ENCODE measurements at places on chromosomes 6 and 20. TPM values are rescaled to one million over a fixed set of nuclear protein-coding genes. Genes with fewer than 3 reads are reported as not detected.
A peak's percentile ranks its signal among the peaks of the same experiment; 100 is the strongest.

LRRC73 gene
- 1.6 TPM for total RNA-seq

BMP7 gene
- total RNA-seq, result 27.2 TPM

SLC35B3 gene
- 7.2 TPM for total RNA-seq

REM1 gene
- 2.4 TPM for total RNA-seq

ZBTB2 gene
- 4.5 TPM for total RNA-seq

TAGAP gene
- 1.7 TPM for total RNA-seq

PTCRA gene
- total RNA-seq, result not detected

ASIP gene
- total RNA-seq, result 15.0 TPM

DNA sequence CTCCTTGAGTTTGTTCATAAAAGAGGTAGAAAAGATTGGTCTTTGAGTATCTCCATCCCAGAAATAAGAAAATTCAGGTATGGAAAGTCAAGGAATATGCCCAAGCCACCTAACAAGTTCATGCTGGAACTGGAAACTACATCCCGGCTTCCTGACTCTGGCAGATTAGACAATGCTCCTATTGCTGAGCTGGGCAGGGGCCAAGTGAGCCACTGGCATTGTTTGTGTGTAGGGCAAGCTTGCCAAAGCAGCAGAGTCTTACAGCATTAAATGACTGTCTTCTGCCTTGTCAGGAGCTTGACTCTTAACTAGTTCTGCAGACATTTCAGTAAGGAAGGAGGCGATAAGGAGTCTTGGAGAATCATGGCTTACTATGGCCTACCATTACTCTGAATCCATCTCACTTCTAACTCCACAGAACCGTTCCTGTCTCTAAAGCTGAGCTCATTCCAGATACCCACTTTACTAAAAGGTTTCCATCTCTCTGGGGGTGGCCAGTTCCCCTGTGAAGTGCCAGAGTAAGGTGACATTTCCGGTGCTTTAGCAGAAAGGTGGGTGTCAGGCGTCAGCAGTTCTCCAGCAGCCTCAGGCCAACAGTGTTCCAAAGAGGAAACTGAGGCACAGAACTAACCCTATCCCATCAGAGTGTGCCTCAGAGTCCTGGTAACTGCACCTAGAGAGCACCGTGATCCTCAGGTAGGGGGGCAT lies 30.1 kb downstream of the PRDM1 start:
- DNase-seq, result no peak

GRCh38 chr6:11214084-11214833 lies 18.2 kb downstream of the NEDD9 start:
- no peak for DNase-seq

DNA sequence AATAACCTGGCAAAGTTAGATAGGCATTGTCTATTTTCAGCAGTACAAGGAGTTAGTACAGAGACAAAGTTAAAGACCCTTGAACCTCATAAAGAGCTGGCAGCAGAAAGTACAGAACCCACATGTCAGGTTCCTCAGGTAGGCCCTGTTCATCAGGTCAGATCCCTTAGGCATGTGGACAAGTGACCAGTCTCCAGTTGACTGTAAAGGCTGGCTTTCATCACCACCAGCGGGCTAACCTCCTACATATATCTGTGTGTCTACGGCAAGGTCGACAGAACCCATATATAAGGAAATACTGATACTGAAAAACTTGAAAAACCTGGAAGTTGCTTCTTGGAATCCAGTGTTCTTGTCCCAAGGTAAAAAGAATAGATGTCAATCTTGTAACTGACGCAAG lies 223.1 kb upstream of the SGK1 start:
- DNase-seq, result no peak

- no peak for DNase-seq
Observed at GRCh38 chr20:35283441-35284266, 918 bp downstream of the EIF6 start.

DNA sequence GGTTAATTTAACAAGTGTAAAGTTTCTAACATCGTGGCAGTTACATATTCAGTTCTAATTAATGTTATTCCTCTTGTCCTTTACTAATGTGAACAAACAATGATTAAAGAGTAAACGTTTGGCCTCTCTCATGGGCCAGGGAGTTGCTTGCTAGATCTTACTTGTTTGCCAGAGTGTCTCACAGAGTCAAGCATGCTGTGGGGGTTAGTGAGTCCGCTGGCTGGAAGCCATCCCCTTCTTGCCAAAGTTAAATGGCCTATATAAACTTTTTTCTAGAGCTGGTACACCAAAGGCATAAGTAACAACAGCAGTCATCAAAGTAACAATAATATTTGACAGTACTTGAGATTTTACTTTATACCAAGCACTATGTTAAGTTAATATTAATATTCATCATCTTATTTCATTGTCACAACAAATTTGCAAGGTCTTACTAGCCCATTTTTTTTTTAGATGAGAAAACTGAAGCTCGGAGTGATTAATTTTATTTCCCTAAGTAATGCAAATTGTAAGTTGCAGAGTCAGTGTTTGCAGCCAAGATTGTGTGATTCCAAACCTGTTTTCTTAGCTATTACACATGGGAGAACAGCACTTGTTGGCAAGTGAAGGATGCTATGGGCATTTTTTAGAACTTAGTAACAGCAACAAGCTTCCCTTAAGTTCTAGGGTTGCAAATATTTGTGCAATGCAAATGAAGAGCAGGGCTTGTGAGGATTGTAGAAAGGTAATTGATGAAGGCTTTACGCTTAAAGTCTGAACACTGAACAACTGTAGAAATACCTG lies 224.5 kb downstream of the RFPL4B start:
- DNase-seq, result peak; percentile 35

DNA sequence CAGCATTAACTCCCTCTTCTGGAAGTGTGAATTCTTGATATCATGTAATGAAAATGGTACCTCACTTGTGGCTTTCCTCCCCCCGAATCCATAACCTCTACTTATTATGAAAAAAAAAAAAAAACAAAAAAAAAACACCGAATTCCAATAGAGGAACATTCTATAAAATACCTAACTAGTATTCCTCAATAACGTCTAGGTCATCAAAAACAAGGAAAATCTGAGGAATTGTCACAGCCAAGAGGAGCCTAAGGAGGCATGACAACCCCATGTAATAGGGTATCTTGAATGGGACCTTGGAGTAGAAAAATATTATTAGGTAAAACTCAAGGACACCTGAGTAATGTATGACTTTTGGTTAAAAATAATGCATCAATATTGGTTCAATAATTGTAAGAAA lies 38.9 kb upstream of the POLR1H start:
- DNase-seq, result no peak

- DNase-seq, result peak; percentile 55
Observed at GRCh38 chr6:127458817-127459216, 372 bp downstream of the KIAA0408 start.

DNA sequence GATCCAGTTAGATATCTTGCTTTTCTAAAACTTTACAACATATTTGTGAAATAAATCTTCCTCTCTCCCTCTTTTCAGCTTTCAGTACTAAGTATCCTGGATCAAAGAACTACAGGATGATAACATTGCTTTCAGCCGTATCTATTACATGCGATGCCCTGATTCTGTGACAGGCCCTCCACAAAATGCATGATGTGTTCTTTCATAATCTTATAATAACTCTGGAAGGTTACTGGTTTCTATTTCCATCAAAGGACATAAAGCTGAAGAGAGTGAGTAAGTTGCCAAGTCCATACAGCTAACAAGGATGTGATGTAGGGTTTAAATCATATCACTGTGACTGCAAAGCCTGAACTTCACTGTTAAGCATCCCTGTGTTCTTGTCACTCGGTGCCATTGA lies 62.9 kb upstream of the ADGRG6 start:
- DNase-seq, result no peak

- DNase-seq, result no peak
Observed at GRCh38 chr6:35477551-35478179, 9.5 kb downstream of the RPL10A start.

DNA sequence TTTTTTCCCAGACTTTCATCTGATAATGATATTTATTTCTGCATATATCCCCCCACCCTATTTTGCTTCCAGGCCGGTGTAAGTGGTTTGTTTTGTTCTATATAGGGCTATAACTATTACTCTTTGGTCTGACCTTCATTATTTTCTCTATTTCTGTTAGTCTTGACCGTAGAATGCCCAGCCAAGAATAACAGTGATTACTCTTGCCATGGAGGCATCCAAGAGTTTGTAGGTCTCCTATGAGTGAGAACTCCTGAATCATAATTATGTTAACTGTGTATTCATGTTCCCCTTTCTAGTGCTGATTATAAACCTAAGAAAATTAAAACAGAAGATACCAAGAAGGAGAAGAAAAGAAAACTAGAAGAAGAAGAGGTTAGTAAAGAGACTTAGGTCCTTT lies 52.2 kb downstream of the TOP1 start:
- DNase-seq, result no peak

DNA sequence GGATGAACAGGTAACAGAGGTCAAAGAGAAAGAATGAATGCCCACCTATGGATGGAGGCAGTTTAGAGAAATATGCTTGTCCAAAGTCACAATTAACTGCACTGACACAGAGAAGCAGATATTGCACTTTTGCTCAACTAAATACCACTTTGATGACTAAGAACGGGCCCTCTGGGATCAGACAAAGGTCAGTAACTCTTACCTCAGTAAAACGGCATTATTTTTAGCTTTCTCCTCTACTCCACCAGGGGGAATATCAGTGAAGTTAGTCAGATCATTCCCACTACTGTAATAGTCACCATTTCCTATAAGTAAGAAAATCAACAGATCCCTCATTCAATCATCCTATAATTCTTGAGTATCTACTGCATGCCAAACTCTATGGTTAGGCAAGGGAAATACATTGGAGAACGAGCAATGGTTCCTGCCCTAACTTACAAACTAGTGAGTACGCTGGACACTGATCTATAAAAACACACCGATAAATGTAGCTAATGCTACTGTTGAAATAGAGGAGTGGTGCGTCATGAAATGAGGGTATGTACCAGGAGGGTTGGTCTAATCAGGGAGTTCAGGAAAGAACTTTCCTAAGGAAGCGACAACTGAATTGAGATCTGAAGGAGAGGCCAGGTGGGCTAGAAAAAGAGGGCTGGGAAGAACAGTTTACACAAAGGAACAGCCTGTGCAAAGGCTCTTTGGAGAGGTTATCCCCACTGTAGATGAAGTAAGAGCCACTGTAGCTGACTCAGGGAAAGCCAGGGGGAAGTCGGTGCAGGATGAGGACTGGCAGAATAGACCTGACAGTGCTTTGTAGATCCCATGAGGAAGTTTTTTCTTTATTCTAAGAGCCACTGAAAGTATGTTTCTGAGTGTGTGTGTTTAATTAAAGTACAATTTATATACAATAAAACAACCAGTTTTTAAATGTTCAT lies 9.2 kb downstream of the ECI2 start:
- no peak for DNase-seq

- peak; percentile 82 for DNase-seq
Observed at GRCh38 chr6:158630938-158631616, 13.5 kb downstream of the DYNLT1 start.

DNA sequence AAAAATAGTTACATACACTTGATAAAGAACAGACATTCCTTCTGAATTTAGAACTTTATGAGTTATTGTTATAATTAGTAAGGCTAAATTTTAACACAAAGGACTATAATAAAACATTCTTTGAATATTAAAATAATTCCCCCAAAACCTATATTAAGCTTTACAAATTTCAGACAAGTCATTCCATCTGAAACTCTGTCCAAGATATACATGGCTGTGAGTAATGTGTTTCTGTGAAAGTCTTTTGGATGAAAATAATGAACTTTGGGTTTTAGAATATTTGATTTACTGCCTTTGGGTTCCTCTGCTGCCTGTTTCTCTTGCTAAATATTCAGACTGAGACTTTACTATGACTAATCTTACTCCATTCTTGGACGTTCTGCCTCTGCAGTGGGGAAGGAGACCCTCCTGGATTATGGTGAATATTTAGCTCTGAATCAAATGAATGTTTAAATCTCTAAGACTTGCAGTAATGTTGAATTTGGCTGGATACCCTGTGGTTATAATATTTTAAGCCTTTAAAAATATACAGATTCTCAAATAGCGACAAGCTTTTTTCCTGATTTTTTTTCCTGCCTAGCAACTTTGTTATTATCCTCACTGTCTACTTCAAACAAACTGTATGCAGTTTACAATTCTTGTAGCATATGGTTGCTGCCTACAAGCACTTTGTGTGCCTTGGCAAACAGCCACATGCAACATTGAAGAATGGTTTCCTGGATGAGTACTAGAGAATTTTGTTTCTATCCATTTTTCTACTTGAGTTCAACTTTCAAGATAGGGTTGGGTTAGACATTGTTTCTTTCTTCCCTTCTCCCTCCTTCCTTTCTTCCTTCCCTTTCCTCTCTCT lies 51.4 kb downstream of the TXLNB start:
- no peak for DNase-seq

DNA sequence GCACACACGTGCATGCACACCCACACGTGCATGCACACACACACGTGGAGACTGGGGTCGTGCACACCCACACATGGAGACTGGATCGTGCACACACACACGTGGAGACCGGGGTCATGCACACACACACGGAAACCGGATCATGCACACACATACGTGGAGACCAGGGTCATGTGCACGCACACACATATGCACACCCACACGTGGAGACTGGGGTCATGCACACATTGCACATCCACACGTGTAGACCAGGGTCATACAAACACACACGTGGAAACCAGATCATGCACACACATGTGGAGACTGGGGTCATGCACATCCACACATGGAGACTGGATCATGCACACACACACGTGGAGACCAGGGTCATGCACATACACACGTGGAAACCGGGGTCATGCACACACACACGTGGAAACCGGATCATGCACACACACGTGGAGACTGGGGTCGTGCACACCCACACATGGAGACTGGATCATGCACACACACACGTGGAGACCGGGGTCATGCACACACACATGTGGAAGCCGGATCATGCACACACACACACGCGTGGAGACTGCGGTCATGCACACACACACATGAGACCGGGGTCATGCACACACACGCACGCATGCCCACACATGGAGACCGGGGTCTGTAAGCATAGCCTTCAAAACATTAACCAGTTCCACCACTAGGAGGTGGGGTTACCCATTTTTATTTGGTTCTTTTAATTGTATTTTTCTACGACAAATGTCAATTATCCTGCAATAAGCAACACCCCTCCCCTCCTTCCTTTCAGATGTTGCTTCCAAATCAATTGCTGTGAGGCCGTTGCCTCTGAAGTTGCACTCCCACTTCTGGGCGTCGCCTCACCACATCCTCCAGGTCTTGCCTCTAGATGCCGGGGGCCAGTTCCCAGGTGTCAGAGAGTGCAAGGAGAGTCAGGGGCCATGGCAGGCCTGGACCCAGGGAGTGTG lies 95.8 kb downstream of the TMEM242 start:
- peak; percentile 56 for DNase-seq

DNA sequence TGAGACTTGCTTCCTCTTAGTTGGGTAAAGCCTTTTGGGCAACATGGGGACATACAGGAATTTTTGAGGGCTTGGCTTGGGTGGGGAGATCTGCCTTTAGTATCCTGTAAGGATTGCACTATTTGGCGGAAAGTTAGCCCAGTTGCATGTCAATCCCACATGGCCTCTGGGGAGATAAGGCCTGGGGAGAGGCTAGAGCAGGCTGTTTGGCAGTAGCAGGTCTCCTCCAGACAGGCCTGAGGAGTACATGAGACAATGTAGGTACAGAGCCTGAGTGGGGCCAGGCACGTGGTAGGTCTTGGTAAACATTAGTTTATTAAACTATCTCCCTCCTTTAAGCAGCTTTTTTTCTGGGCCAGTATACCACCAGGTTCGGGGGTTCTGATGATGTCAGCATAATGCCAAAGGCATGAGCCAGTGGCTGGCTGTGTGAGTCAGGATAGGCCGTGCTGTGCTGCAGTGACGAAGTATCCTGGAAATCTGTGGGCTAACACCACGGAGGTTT lies 147.9 kb downstream of the VEGFA start:
- no peak for DNase-seq
